ENCODE measurements at places on chromosomes 7 and 10.

DNA sequence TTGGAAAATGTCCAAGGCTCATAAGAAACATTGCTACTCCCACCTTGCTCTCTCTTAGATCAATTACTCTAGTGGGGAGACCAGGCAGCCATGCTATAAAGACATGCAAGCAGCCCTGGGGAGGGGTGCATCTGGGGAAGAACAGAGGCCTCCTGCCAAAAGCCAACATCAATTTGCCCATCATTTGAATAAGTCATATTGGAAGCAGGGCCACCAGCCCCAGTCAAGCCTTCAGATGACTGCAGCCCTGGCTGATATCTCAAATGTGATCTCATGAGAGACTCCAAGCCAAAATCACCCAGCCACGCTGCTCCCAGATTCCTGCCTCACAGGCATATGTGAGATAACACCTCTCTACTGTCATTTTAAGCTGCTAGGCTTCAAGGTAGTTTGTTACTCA lies 157.5 kb upstream of the PDE1C start:
- DNase-seq, result no peak

DNA sequence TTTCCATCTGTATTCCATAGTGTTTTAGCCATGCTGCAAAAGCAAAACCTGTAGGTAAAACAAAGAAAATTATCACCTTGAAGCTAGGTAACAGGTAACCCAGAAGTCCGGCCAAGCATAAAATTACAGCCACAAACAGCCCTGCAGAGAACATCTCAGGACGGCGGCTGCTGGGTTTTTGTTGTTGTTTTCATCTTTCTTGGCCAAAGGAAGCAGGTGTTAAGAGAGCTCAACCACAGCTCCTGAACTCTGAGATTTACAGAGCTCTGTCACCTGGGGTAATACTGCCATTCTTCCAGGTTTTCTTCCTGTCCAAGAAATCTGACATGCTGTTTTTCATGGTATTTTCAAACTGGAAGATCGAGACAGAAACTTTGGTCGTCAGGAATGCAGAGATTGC lies 847 bp upstream of the SCIN start:
- no peak for DNase-seq

- DNase-seq, result no peak
Measured at GRCh38 chr10:35270100-35270499, 66.2 kb upstream of the CCNY start.

DNA sequence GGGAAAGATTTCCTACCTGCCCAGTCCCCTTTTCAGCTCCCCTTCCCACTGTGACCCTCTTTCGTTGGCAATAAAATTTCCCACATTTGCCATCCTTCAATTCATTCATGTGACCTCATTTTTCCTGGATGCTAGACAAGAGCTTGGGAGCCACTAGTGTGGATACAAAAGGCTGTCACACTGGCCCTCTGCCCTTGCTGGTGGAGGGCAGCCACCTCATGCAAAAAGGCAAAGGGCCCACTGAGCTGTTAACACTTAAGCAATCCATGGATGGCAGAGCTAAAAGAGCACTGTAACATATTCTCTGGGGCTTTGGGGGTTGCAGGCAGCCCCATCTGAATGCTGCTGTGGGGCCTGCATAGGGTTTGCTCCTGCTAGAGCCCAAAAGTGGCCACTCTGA lies 315.1 kb downstream of the NEBL start:
- no peak for DNase-seq

- no peak for DNase-seq
Measured at GRCh38 chr7:135234727-135235126, 1.1 kb downstream of the STRA8 start.

DNA sequence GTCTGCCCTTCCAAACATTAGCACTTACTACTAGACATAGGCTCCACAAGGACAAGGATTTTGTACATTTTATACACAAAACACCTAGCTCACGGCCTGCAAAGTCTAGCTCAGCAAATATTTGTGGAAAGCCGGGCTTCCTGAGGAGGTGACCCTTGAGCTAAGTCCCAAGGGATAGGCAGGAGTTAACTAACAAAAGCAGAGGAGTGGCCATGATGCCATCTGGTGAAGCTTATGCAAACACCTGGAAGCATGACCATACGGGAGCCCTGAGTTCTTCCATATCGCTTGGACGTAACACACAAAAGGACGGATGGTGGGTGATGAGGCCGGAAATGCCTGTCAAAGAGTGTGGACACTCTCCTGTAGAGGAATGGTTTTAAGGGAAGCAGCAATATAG lies 25.9 kb upstream of the YAE1 start:
- no peak for DNase-seq

DNA sequence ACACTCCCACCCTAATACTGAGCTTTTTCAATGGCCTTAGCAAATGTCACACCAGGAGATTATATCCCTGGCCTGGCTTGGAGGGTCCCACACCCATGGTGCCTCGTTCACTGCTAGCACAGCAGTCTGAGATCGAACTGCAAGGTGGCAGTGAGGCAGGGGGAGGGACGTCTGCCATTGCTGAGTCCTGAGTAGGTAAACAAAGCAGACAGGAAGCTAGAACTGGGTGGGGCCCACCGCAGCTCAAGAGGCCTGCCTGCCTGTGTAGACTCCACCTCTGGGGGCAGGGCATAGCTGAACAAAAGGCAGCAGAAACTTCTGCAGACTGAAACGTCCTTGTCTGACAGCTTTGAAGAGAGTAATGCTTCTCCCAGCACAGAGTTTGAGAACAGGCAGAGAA lies 338.9 kb upstream of the MBL2 start:
- DNase-seq, result no peak

DNA sequence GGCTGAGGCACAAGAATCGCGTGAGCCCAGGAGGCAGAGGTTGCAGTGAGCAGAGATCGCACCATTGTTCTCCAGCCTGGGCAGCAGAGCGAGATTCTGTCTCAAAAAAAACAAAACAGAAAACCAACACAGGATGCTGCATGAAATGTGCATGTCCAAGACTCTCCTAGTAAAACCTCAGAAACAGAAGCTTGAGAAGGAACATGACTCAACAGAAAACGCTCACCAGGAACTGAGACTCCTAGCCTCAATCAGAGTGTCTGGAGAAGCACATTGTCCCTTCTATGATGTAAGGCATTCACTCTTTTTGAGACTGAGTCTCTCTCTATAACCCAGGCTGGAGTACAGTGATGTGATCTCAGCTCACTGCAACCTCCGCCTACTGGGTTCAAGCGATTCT lies 168.3 kb downstream of the MYOF start:
- peak; percentile 43 for DNase-seq

DNA sequence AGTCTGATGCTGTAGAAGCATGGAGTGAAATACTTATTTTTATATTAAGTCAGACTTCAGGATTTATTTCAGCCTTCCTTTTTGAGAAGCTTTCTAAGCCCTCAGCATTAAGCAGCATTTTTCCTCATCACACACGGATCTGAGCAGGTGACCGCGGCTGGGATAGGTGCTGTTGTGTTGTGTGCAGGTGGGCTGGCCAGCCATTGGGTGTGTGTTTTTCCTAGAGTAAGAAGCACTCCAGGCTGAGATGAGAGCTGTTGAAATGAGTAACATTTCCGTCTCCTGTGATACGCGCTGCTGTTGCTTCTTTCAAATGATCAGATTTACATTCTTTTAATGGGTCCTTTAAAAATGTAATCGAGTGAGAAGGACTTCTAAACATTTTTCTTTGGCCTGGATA lies 63.9 kb downstream of the INSYN2A start:
- no peak for DNase-seq

- no peak for DNase-seq
Measured at GRCh38 chr10:121526135-121526790, 72.0 kb downstream of the FGFR2 start.

DNA sequence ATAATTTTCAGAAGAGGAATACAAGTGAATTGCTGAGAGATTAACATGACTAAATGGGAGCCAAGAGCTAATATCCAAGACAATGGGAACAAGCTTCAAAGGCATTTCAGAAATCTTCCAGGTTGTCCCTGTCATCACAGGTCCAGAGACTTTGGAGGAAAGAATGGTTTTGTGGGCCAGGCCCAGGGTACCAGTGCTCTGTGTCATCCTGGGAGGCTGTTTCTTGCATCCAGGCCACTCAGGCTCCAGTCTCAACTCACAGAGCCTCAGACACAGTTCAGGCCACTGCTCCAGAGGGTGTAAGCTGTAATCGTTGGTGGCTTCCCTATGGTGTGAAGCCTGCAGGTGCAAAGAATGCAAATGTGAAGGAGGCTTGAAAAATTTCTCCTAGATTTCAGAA lies 170.4 kb upstream of the NRG3 start:
- no peak for DNase-seq

GRCh38 chr10:62960416-62960815 lies 144.2 kb upstream of the EGR2 start:
- no peak for DNase-seq

GRCh38 chr10:121594076-121594475 lies 4.2 kb downstream of the FGFR2 start:
- DNase-seq, result no peak

DNA sequence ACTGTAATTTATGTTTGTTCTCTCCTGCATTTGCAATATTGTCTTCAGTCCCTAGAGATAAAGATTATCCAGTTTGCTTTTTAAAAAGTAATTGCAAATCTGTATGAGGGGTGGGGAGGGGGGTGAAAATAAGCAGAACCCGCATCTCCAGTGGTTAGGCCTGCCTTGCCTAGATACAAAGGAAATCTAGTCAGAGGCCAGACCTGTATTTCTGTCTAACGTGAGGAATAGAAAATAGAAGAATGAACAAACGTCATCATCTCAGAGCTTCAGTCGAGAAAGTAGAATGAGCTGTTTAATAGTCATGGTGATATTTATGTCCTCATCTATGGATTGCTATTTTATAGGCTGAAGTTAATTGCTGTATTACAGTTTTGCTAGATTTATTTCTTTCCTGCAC lies 284.2 kb downstream of the BICC1 start:
- DNase-seq, result no peak

DNA sequence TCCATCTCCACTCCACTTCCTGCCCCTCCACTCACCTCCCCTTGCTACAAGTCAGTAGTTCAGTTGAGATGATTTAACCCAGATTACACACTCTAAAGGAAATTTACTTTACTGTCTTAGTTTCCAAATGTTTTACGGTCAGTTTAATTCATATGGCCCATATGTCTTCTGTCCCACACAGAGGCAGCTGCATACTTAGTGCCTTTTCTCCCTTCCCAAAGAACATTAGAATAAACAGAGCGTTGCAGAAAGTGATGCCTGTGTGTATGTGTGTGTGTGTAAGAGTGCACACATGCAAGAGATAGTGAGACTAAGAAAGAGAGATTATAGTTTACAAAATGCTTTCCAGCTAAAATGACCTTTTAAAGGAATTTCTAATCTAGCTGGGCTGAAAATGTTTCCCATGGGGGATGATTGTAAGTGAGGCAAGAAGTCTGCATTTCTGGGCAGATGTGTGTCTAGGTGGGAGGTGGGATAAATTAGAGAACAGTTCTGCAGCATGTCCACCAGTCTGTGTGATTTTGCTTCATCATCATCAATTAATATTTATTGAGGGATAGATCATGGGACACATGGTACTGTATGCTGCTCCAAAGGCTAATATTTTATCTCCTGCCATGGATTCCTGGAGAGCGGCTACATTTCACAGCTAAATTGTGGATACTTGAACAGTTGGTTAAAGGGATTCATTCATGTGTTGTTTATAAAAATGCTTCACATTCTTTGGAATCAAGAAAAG lies 81.5 kb downstream of the NXPH1 start:
- DNase-seq, result no peak

- peak; percentile 14 for DNase-seq
Measured at GRCh38 chr10:111098679-111099437, 22.0 kb downstream of the ADRA2A start.

- no peak for DNase-seq
Measured at GRCh38 chr10:22824520-22824919, 103.3 kb upstream of the ARMC3 start.

GRCh38 chr10:75506930-75507329 lies 75.5 kb downstream of the LRMDA start:
- no peak for DNase-seq

DNA sequence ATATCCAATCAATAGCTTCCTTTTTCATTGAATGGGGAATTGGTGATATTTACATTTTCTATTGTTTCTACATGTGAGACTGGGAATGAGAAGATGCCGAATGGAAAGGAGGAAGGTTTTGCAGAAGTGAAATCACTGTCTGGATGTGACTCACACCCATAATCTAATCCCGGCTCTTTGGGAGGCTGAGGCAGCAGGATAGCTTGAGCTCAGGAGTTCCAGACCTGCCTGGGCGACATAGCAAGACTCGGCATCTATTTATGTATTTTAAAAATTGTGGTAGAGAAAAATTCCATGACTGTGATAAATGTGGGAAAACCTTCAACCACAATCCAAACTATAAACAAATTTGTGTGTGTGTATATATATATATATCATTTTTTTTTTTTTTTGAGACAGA lies 10.9 kb upstream of the FIS1 start:
- no peak for DNase-seq

DNA sequence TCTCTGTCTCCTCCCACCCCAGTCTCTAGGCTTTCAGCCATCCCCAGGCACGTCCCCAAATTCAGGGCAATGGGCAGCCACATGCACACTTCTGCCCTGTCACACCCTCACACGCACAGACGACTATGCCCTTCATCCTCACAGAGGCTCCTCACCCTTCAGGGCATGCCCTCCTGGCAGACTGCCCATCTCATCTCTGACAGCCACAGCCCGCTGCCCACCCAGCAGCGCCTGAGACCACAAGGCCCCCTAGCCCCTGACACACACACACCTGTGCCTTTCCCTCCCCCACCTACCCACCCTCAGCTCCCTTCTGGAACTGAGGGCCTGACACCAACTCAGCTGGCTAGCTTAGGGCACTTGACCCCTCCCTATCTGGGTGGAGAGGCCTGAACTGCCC lies 23.0 kb upstream of the SLC29A3 start:
- DNase-seq, result no peak

DNA sequence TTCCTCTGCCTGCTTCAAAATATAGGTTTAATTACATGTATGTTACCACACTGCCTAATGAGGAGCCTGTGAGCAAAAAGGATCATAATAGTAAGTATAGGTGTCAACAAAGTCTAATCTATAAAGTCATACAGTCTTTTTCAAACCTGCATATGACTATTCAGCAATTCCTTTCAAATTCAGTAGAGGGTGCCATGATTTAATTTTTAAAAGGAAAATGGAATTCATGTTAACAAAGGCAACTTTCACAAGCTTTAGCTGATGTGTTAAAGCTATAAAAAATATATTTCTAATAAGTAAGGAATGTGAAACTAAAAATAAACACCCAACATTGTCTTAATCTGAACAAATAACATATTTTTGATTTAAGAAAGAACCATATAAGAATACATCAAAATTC lies 52.1 kb downstream of the MPP7 start:
- DNase-seq, result peak; percentile 5

- no peak for DNase-seq
Measured at GRCh38 chr7:29463504-29464158, 100.0 kb upstream of the PRR15 start.

DNA sequence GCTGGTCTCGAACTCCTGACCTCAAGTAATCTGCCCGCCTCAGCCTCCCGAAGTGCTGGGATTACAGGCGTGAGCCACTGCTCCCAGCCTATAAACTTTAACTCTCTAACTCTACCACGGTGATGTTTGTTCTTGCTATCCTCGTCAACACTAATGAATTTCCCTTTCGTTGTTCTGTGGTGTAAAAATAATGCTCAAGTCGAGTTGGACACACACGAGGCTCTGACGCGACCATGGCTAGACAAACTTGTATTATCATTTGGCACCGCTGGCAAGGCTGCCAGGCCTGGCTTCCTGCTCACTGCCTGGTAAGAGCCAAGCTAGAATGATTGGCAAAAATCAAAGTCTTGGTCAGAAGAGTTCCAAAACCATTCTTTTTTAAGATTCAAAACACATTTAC lies 167.0 kb upstream of the KLF6 start:
- DNase-seq, result no peak

Measured in NB4 (cell line).